Glutamatergic neuron (in vitro differentiated cells): ENCODE measurements at places on chromosomes 7 and 10. TPM values are rescaled to one million over a fixed set of nuclear protein-coding genes. Genes with fewer than 3 reads are reported as not detected.

EVX1 gene
- total RNA-seq, result 7.1 TPM

SUN1 gene
- total RNA-seq, result 879 TPM

EPHB6 gene
- 21.4 TPM for total RNA-seq

SCIN gene
- total RNA-seq, result not detected

LRRD1 gene
- total RNA-seq, result 0.15 TPM

COL1A2 gene
- 6.8 TPM for total RNA-seq

CCDC3 gene
- total RNA-seq, result 13.8 TPM

PILRA gene
- 12.5 TPM for total RNA-seq
